Activated CD8-positive, alpha-beta T cell treated with anti-CD3 and anti-CD28 coated beads, Interleukin-2, amount 10 ng/mL, durations not matched to agents 7 days and 5 days (primary cell): ENCODE measurements at places on chromosomes 5 and 9. TPM values are rescaled to one million over a fixed set of nuclear protein-coding genes. Genes with fewer than 3 reads are reported as not detected.

DNA sequence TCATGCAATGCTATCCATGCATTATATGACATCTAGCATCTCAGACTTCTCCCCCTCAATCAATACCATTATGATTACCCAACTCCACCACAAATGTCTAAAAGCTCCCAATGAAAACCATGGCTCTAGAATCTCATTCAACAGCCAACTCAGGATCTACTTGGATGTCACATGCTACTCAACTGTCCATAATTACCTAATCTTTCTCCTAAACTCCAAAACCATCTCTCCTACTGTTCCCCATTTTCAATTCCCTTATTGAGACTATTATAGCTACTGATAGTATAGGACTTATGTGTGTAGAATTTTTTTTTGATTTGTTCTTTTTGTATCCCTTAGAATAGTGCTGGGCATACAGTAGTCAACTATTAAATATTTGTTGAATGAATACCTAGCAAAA, 8.2 kb upstream of the STRBP start:
- DNase-seq = no peak
- H3K4me1 ChIP-seq = peaks cover 18% of the 10 kb centered on the region
- H3K27ac ChIP-seq = no peak overlapping the region
- H3K36me3 ChIP-seq = peaks cover 6% of the 10 kb centered on the region
- peaks cover 3% of the 10 kb centered on the region for H3K27me3 ChIP-seq

DNA sequence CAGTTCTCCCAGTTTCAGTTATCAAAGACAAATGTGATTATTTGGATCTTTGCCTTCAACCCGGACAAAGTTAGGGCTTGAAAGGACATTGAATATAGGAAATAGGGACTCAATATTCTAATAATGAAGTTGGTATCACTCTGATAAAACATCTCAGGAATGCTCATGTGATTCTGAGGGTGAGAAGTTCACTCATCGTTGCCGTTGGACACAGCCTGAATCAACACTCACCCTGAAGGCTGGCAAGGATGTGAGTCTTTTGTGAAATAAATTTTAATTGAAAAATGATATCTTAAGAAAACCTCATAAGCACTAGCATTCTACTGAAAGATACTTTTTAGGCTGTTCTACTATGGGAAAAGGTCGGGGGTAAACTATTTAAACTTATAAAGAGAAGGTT, 44.8 kb upstream of the C9orf72 start:
- peaks cover 4% of the 10 kb centered on the region for H3K27me3 ChIP-seq
- H3K36me3 ChIP-seq = no peaks in the 10 kb centered on the region
- no peaks in the 10 kb centered on the region for H3K4me1 ChIP-seq

- no peaks in the 10 kb centered on the region for H3K27me3 ChIP-seq
- H3K36me3 ChIP-seq = peaks cover 2% of the 10 kb centered on the region
- H3K4me3 ChIP-seq = no peak overlapping the region
- peaks cover 37% of the 10 kb centered on the region for H3K4me1 ChIP-seq
- H3K27ac ChIP-seq = no peak overlapping the region
Observed at GRCh38 chr9:76445976-76446375, 13.0 kb upstream of the GCNT1 start.

DNA sequence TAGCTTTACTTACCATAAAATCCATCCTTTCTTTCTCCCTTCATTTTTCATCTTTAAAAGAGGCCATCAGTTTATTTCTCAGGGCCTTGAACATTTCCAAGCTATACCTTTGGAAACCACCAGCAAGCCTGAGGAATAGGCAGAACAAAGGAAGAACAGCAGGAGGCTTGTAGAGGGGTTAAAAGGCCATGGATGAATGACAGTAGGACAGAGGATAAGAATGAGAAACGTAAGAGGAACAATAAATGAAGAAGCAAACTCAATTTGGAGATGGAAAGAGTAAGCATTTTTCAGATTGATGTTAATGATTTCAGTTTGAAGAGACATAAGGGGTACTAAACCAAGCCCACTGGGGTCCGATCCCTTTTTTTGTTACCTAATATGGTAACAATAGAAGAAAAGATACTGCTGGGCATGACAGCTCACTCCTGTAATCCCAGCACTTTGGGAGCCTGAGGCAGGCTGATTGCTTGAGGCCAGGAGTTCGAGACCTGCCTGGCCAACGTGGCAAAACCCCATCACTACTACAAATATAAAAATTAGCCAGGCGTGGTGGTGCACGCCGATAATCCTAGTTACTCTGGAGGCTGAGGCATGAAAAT, 106.6 kb upstream of the NMUR2 start:
- no peaks in the 10 kb centered on the region for H3K4me1 ChIP-seq
- H3K27me3 ChIP-seq = peaks cover 17% of the 10 kb centered on the region
- no peak for DNase-seq
- no peak overlapping the region for H3K4me3 ChIP-seq

GRCh38 chr5:167945542-167946384, 345.7 kb upstream of the WWC1 start:
- DNase-seq = no peak
- H3K36me3 ChIP-seq = no peaks in the 10 kb centered on the region
- no peak overlapping the region for H3K27ac ChIP-seq
- H3K4me1 ChIP-seq = no peaks in the 10 kb centered on the region

GRCh38 chr5:17399931-17400330, 98.1 kb upstream of the TAF11L2 start:
- no peak overlapping the region for H3K27ac ChIP-seq
- H3K27me3 ChIP-seq = no peaks in the 10 kb centered on the region
- H3K4me3 ChIP-seq = no peak overlapping the region

GRCh38 chr9:115142517-115143270, 24.7 kb upstream of the TNC start:
- peak overlapping the region; percentile 41 for H3K27ac ChIP-seq
- H3K4me1 ChIP-seq = peaks cover 26% of the 10 kb centered on the region
- DNase-seq = no peak
- H3K36me3 ChIP-seq = peaks cover 4% of the 10 kb centered on the region
- H3K4me3 ChIP-seq = no peak overlapping the region

GRCh38 chr5:148586796-148587195, 67.5 kb downstream of the HTR4 start:
- no peaks in the 10 kb centered on the region for H3K4me1 ChIP-seq
- peaks cover 2% of the 10 kb centered on the region for H3K27me3 ChIP-seq
- no peaks in the 10 kb centered on the region for H3K36me3 ChIP-seq
- H3K27ac ChIP-seq = no peak overlapping the region

- H3K4me3 ChIP-seq = peak overlapping the region; percentile 65
- peaks cover 84% of the 10 kb centered on the region for H3K36me3 ChIP-seq
- H3K27ac ChIP-seq = peak overlapping the region; percentile 69
- DNase-seq = peak; percentile 63
Observed at GRCh38 chr9:113523421-113524141, 60.1 kb downstream of the RGS3 start.

- H3K27me3 ChIP-seq = no peaks in the 10 kb centered on the region
- H3K4me1 ChIP-seq = no peaks in the 10 kb centered on the region
- no peaks in the 10 kb centered on the region for H3K36me3 ChIP-seq
- no peak overlapping the region for H3K4me3 ChIP-seq
Observed at GRCh38 chr5:2895876-2896275, 144.4 kb upstream of the IRX2 start.

FCN1 gene
- total RNA-seq = not detected

LCN6 gene
- not detected for total RNA-seq

TMC1 gene
- not detected for total RNA-seq

MARCOL gene
- total RNA-seq = not detected

AKNA gene
- total RNA-seq = 413 TPM

ATG10 gene
- total RNA-seq = 9.5 TPM

KCTD16 gene
- not detected for total RNA-seq

OR1L4 gene
- not detected for total RNA-seq
